ENCODE measurements at places on chromosomes 1 and 21. TPM values are rescaled to one million over a fixed set of nuclear protein-coding genes. Genes with fewer than 3 reads are reported as not detected.

Gene ZNF326
- 26.5 TPM for total RNA-seq

Gene KLHDC7A
- not detected for total RNA-seq

Gene ST6GALNAC5
- total RNA-seq, result not detected

Gene KRTAP20-2
- total RNA-seq, result not detected

Gene NOS1AP
- not detected for total RNA-seq

Gene NBPF10
- total RNA-seq, result 1.8 TPM

DNA sequence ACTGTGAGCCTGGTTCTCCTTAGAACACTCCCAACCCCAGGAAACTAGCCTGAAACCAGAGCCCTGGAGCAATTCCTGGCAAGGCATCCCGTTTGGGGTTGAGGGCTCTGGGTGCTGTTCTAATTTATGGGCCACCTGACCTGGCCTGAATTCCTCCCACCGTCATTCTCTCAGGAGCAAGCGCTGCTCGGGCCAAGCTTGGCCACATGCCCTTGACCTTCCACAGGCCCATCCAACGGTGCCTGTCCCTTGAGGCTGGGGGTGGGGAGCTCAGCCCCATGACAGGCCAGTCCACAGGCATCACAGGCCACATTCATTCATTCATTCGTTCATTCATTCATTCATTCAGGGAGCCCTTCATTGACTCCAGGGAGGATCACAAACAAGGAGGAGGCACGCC lies 5.3 kb downstream of the PADI2 start:
- DNase-seq, result no peak

- DNase-seq, result no peak
These were observed 56.2 kb upstream of the RASAL2 start for GRCh38 chr1:178037510-178038253.

DNA sequence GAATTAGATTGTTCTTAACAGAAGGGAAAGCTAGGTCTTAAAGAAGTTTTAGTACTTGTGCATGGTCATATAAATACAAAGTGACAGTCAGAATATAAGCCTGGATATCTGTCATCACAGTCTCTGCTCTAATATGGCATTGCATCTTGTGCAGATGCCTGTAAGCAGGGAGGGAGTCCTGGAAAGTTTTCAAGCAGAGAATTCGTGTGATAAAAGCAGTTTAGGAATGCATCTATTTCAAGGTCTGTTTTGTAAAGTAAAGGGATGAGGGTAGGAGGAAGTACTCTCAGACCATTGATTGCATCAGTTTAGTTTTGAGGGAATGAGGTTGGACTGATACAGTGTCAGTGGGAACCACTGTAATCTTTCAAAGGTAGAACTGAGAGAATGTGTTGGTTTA lies 30.6 kb downstream of the IARS2 start:
- DNase-seq, result no peak

GRCh38 chr1:174946031-174946430 lies 53.7 kb upstream of the CACYBP start:
- no peak for DNase-seq

DNA sequence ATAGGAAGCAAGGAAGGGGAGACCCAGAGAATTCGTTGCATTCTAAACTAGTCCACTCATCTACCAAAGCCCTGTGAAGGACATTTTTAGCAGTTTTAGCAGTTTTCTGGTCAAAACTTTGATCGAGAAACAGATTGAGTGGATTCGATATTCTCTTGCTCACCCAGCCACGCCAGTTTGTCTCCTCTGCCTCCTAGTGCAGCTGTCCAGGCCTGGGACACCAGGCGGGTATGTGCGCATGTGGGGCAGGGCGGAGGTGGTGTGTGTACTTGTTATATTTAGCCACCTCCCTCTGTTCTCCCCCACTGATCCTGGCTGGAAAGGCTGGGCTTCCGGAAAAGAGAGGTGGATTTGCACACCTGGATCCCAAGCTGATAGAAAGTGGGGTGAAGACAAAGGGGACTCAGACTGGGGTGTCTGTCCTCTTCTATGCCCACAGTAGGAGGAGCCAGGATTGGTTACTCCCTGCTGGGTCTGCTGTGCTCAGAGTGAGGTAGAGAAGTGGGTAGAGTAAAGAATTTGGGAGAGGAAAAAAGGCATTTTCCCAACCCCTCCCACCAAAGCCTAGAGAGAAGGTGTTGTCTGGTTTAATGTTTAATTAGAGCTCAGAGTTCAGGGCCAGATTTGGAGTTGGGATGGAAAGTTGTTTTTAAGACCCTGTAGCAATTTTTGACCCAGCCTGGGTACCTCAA lies 3.8 kb downstream of the LMNA start:
- no peak for DNase-seq

- DNase-seq, result no peak
These were observed 11.1 kb upstream of the RAVER2 start for GRCh38 chr1:64733581-64734286.

GRCh38 chr1:219402925-219403324 lies 210.0 kb downstream of the ZC3H11B start:
- DNase-seq, result no peak

- DNase-seq, result no peak
These were observed 8.7 kb downstream of the TMPRSS3 start for GRCh38 chr21:42387164-42387563.

DNA sequence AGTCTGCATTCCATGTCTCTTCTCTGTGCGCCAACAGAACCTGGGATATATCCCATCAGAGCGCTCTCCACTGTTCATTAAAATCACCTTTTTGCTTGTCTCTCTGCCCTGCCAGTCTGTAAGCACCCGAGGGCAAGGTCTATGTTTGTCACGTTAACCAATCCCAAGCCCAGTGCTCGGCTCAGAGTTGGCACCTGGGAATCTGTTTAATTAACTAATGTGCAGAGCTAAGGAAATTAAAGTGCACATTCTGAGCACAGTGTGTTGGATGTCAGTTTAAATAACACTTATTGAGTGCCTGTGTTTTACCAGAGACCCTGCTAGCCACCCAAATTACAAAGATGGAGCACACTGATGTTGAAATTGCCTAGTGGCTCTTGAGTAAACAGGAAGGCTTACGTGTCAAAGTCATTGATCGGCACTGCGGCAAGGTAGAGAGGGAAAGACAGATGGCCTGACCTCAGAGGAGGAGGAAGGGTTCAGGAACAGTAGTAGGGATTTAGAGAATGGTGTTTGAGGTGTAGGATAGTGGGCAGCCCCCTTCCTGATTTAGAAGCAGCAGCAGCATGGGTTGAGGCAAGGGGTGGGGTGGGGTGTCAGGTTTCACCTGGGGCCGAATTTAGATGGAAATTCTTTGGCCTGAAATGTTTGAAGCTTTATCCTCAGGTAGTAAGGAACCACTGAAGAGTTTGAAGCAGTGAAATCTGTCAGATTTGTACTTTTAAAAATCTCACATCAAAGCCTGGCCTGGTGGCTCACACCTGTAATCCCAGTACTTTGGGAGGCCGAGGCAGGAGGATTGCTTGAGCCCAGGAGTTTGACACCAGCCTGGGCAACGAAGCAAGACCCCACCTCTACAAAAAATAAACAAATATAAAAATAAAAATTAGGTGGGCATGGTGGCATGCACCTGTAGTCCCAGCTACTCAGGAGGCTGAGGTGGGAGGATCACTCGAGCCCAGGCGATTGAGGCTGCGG lies 7.7 kb downstream of the ARMH1 start:
- no peak for DNase-seq

GRCh38 chr1:92956254-92957029 lies 4.8 kb downstream of the DIPK1A start:
- no peak for DNase-seq

All from naive thymus-derived CD8-positive, alpha-beta T cell (primary cell).